ENCODE measurements at places on chromosomes 5 and 9. TPM values are rescaled to one million over a fixed set of nuclear protein-coding genes. Genes with fewer than 3 reads are reported as not detected.

TAF1L gene
- not detected for total RNA-seq

- DNase-seq: no peak
These were observed 59.4 kb upstream of the PTPN3 start for GRCh38 chr9:109557481-109557880.

- DNase-seq: no peak
These were observed 3.2 kb downstream of the FAT2 start for GRCh38 chr5:151587796-151588555.

- no peak for DNase-seq
These were observed 83.6 kb downstream of the ARHGEF28 start for GRCh38 chr5:73709536-73710129.

DNA sequence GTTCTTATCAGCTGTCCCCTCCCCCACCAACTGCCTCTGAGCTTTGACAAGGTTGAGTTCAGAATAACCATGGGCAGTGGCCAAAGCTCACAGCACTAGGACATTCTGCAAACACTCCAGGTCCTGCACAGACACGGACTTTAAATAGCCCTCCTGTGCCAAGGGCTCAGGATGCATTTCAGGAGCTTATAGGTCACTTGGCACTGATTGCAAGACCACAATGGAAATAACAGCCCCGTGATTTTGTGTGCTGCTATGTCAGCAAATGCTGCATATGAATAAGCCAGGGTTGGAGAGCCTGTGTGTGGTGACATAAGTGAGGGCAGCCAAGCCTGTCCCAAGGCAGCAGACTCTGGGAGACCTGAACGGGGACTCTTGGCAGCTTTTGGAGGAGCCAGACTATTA is 150.7 kb downstream of the DMRT2 start:
- DNase-seq: no peak

DNA sequence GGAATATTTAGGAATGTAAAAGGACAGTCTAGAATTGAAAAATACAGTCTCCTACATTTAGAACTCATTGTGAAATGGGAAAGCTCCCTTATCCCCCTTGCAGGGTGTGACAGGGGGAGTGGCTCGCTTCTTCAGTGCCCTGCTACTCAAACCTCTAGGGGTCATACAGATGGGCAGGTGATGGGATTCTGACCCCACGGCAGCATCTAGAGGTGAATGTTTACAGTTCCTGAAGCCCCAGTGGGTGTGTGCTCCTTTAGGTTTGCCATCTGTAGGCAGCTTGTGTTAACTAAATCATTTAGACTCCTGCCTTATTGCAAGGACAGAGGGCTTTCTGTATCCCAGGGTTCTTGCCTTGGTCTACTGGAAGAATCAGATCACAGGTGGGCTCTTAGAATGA is 271.0 kb upstream of the MPDZ start:
- no peak for DNase-seq

- no peak for DNase-seq
These were observed 52.8 kb downstream of the WHRN start for GRCh38 chr9:114452219-114453165.

DNA sequence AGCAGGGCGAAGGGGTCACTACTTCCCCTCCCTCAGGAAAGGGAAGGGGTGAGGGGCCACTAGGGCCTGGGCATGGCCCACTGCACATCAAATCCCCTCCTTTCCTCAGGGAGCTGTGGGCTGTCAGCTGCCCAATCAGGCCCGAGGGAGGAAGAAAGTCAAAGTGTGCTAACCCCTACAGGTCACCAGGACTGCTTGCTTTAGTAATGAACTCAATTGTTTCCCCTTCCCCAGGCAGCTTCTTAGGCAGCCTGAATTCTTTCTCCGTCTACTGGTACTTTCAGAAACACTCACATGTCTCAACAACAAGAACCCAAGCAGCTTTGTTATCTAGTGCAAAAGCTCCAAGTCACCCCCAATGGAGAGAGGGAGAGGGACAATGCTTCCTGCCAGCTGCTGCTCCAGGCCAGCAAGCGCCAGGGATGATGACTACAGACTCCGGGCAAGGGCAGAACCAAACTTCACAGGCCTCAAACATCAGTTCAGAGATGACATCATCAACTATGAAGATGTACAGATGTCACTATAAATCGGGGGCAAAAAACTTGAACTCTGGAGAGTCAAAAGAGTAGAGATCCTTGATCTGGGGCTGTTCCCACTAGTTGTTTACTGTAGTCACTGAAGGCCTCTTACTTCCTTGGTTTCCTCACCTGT is 100.7 kb downstream of the SLIT3 start:
- peak; percentile 18 for DNase-seq
